ENCODE measurements at places on chromosomes 4 and X. TPM values are rescaled to one million over a fixed set of nuclear protein-coding genes. Genes with fewer than 3 reads are reported as not detected.

GRCh38 chrX:32408389-32408788, 803.0 kb downstream of the DMD start:
- DNase-seq, result no peak

- DNase-seq, result peak; percentile 35
Observed at GRCh38 chr4:86720508-86721068, 126.5 kb downstream of the PTPN13 start.

The XK gene
- total RNA-seq, result under 0.01 TPM

The SLC6A14 gene
- not detected for total RNA-seq

The ASB12 gene
- total RNA-seq, result not detected

GRCh38 chrX:119008110-119008744, 33.8 kb downstream of the LONRF3 start:
- DNase-seq, result peak; percentile 18

- DNase-seq, result no peak
Observed at GRCh38 chr4:3819210-3819919, 53.2 kb downstream of the ADRA2C start.

The RPL10 gene
- total RNA-seq, result 3,972 TPM

DNA sequence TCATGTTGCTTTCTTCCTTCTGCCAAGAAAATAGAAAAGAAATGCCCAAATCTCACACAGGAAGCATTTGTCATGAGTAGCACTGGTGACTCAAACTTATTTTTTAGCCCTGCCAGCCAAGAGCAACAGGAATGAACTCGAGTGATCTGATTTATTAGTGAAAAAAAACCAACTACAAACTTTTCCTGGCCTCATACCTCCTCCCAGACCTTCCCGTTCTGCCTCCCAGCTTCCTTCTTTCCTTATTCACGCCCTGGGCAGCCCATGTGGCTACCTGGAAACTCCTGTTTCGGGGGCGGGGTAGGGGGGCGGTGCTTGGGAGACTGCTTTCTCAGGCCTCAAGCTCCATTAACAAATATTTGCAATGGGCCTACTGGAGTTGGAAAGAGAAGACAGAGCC, 178.5 kb downstream of the NHS start:
- DNase-seq, result peak; percentile 79

The TLR8 gene
- total RNA-seq, result not detected

The ARAP2 gene
- total RNA-seq, result 0.20 TPM

The ZNF595 gene
- total RNA-seq, result 6.5 TPM

DNA sequence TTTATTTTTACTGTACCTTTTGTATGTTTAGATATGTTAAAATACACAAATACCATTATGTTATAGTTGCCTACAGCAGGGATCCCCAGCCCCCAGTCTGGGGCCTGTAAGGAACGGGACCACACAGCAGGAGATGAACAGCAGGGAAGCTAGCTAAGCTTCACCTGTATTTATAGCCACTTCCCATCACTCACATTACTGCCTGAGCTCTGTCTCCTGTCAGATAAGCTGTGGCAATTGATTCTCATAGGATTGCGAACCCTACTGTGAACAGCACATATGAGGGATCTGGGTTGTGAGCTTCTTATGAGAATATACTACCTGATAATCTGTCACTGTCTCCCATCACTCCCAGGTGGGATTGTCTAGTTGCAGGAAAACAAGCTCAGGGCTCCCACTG, 73.9 kb downstream of the BMPR1B start:
- DNase-seq, result no peak

GRCh38 chr4:772776-773175, 53.2 kb downstream of the CPLX1 start:
- DNase-seq, result no peak

The WDR13 gene
- total RNA-seq, result 62.4 TPM

The TMPRSS11A gene
- not detected for total RNA-seq

DNA sequence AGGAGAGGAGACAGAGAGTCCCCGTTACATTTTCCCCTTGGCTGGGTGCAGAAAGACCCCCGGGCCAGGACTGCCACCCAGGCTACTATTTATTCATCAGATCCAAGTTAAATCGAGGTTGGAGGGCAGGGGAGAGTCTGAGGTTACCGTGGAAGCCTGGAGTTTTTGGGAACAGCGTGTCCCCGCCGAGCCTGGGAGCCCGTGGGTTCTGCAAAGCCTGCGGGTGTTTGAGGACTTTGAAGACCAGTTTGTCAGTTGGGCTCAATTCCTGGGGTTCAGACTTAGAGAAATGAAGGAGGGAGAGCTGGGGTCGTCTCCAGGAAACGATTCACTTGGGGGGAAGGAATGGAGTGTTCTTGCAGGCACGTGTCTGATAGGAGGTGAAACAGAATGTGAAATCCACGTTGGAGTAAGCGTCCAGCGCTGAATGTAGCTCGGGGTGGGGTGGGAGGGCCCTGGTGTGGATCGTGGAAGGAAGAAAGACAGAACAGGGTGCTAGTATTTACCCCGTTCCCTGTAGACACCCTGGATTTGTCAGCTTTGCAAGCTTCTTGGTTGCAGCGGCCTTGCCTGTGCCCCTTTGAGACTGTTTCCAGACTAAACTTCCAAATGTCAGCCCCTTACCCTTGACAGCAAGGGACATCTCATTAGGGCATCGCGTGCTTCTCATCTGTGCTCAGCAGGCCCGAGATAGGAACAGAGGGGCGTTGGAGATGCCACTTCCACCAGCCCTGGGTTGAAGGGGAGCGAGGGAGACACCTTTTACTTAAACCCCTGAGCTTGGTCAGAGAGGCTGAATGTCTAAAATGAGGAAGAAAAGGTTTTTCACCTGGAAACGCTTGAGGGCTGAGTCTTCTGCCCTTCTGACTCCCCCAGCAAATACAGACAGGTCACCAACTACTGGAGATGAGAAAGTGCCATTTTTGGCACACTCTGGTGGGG, 2.7 kb downstream of the SHOX start:
- DNase-seq, result no peak

DNA sequence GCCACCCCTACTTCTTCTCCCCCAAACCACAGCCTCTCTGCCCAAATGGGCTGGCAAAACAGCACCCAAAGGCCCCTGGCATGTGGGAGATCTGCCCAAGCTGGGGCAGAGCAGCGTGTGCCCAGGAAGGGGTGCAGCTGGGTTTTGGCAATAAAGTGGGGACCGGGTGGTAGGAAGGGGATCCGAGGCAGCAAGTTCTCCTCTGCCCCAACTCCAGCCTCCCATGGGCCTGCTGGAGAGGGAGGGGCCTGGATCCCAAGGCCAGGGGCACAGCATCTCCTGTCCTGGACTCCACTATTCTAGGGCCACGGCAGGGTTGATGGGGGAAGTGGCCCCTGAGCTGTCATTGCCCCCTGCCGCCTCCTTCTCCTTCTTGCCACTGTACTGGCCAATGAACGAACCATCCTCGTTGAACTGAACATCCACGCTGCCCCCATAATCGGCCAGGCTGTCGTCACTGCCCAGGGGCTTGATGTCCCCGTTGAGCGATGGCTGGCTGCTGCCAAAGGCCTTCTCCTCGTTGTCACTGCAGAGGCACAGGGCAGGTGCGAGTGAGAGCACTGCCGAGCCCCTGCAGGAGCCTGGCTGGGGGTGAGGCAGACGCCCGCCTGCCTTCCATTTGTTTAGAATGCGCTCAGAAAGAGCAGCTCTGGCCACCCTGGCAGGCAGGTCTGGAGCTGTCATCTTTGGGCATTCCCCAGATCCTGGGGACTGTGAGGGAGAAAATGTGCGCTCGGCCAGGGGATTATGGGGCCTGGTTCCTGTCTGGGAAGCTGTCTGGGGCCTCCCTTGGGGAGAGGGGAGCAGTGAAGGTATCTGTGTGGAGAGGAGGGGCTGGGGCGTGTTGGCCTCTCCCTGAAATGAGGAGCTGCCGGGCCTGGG, 23.4 kb downstream of the L1CAM start:
- no peak for DNase-seq

The TMPRSS11D gene
- not detected for total RNA-seq

The LANCL3 gene
- 0.72 TPM for total RNA-seq

The PAGE1 gene
- 2.7 TPM for total RNA-seq

DNA sequence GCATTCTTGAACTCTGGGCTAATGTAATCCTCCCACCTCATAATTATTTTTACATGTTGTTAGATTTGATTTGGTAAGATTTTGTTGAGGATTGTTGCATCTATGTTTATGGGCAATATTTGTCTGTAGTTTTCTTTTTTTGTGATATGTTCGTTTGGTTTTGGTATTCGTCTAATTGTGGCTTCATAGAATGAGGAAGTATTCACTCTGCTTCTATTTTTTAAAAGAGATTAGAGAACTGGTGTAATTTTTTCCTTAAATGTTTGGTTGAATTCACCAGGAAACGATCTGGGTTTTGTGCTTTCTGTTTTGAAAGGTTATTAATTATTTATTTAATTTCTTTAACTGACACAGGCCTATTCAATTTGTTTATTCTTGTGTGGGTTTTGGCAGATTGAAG, 161.2 kb upstream of the NUDT6 start:
- DNase-seq, result no peak

The RENBP gene
- 1.9 TPM for total RNA-seq

- DNase-seq, result peak; percentile 20
Observed at GRCh38 chrX:8738588-8739189, 6.8 kb upstream of the ANOS1 start.

- DNase-seq, result peak; percentile 75
Observed at GRCh38 chr4:56937262-56937661, 29.6 kb downstream of the REST start.

The TRPC3 gene
- total RNA-seq, result not detected

DNA sequence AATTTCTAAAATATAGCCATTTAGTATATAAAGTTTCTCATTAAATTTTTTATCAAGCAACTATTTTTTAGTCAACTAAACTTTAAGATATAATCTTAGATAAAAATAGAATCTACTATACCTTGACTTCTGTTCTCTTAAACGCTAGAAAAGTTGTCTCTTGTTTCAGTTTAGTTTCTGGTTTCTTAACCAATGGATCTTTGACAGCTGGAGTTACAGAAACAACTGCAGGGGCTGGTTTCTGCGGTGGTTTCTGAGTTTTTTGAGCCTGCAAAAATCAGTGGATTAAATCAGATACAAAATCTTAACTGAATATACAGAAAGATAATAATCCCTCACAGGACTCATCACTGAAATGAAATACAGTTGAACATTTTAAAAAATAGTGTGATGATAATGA, 21.9 kb downstream of the INTS12 start:
- DNase-seq, result no peak

The DTHD1 gene
- total RNA-seq, result not detected

DNA sequence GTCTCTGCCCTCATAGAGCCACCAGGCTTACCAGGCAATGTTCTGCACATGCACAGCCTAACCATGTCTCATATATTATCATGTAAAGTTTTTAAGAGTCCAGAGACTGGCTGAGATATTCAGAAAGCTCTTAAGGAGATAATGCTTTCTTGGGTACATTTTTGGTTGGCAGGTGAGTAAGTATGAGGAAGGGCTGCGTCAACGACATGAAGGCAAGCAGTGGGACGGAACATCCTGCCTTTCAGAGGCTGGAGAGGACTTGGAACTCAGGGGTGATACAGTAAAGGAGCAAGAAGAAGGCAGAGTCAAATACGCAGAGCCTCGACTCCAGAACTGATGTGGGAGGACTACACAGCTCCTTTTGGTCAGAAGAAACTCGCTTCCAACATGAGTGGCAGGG, 74.8 kb upstream of the MTNR1A start:
- DNase-seq, result no peak

- DNase-seq, result no peak
Observed at GRCh38 chrX:8683687-8684086, 48.2 kb downstream of the ANOS1 start.

GRCh38 chrX:17674601-17675000, 62.7 kb upstream of the SCML1 start:
- DNase-seq, result peak; percentile 72

The UGT2A1 gene
- total RNA-seq, result not detected

GRCh38 chr4:131427000-131427399, 1722.1 kb upstream of the PCDH10 start:
- DNase-seq, result no peak

DNA sequence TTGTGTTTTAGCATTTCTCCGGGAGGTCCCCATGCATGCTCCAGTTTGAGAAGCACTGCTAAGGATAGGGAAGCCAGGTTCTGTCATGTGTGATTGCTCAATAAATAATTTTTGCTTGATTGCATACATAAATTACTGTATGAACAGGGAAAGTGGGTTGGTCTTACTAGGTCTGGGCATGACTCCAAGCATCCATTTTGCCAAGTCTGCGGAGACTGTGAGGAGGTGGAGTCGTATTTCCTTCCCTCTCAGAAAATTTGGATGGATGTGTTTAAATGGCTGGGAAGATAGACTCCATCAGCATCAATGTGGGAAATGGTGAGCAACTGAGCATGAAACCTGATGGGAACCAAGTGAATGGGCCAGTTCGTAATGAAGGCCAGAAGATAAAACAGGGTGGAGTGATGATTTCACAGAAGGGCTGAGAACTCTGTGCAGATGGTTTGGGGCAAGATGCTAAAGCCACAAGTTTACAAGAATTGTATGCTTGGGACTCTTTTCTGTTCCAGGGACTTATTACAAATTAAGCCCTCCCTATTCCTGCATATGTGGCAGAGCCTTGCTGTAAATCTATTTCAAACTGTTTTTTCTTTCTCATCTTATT, 84.1 kb downstream of the NHS start:
- peak; percentile 75 for DNase-seq

- peak; percentile 5 for DNase-seq
Observed at GRCh38 chr4:77922158-77923094, 59.8 kb downstream of the MRPL1 start.

- peak; percentile 89 for DNase-seq
Observed at GRCh38 chrX:72131317-72132294, at the start of gene RTL5. RTL5 (minus strand) TSS chrX:72131915.

GRCh38 chr4:119525005-119525749, 103.4 kb downstream of the PDE5A start:
- peak; percentile 61 for DNase-seq

GRCh38 chrX:127457161-127457560, 595.0 kb downstream of the ACTRT1 start:
- no peak for DNase-seq

The RTL3 gene
- total RNA-seq, result 1.4 TPM

- DNase-seq, result peak; percentile 41
Observed at GRCh38 chr4:111923786-111924185, 221.5 kb upstream of the FAM241A start.
